ENCODE measurements at places on chromosomes 5 and 9. TPM values are rescaled to one million over a fixed set of nuclear protein-coding genes. Genes with fewer than 3 reads are reported as not detected.

The ACER2 gene
- 2.4 TPM for total RNA-seq

The SPRY4 gene
- 27.9 TPM for total RNA-seq

The PCDHAC2 gene
- not detected for total RNA-seq

The AGXT2 gene
- not detected for total RNA-seq

The QRFP gene
- not detected for total RNA-seq

The BTNL9 gene
- 1.3 TPM for total RNA-seq

The CDC25C gene
- 15.5 TPM for total RNA-seq

The CDO1 gene
- total RNA-seq: 1.4 TPM

The SLC9A3 gene
- total RNA-seq: 5.5 TPM

The NELFB gene
- 78.8 TPM for total RNA-seq

The ZNF300 gene
- 8.3 TPM for total RNA-seq

The SHISAL2B gene
- not detected for total RNA-seq

The C9orf153 gene
- not detected for total RNA-seq

The CCDC69 gene
- 18.4 TPM for total RNA-seq

The EDIL3 gene
- total RNA-seq: 2.4 TPM

The CKMT2 gene
- total RNA-seq: not detected

The PIP5KL1 gene
- total RNA-seq: 0.73 TPM

The ELAVL2 gene
- total RNA-seq: not detected

The ZNF462 gene
- 11.9 TPM for total RNA-seq

The PCDHB11 gene
- total RNA-seq: not detected

The ZDHHC11 gene
- 5.3 TPM for total RNA-seq

The PAM gene
- total RNA-seq: 110 TPM

The ACTBL2 gene
- total RNA-seq: 0.47 TPM

The PCDHB12 gene
- not detected for total RNA-seq

The SLC45A2 gene
- not detected for total RNA-seq

The CAST gene
- total RNA-seq: 110 TPM

The PAXX gene
- 77.8 TPM for total RNA-seq

The FKTN gene
- 10.4 TPM for total RNA-seq

The C9orf50 gene
- total RNA-seq: not detected

The ANKRD18A gene
- not detected for total RNA-seq

The SLC25A2 gene
- total RNA-seq: not detected

The OR1L4 gene
- not detected for total RNA-seq

The MEIKIN gene
- total RNA-seq: not detected

The CCDC152 gene
- 0.03 TPM for total RNA-seq

The INSL4 gene
- 0.33 TPM for total RNA-seq
